ENCODE measurements at places on chromosomes 2 and 18.

DNA sequence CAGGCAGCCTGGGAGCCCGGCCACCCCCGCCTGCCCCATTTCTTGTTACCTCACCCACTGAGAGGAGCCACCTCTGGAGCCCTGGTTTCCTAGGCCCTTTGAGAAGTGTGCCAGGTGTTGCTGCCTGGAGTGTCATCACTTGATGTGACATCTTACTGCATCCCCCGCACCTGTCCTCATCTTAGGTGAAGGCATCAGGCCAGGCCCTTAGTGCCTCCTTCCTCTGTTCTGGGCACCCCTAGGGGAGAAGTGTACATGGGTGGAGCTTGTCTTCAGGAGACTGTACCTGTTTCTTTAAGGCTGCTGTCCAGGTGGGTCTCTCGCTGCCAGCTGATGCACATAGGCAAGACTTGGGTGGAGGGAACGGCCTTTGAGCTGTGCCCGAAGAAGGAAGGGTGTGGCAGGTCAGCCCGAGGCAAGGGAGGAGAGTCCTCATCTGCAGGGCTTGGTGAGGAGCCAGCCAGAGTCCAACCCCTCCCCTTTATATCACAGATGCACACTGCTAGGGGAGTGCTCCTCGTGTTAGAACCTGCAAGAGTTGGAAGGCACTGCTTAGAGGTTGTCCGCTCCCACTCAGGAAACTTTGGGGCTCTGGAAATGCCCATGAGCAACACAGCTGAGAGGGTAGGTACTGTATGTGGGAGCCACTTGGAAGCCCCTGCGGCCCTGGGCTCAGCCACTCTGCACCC, 45.9 kb downstream of the NCK2 start:
- H3K4me1 ChIP-seq = peaks cover 91% of the 10 kb centered on the region
- no peaks in the 10 kb centered on the region for H3K27me3 ChIP-seq
- H3K36me3 ChIP-seq = peaks cover 55% of the 10 kb centered on the region
- no peak for DNase-seq

GRCh38 chr2:24169023-24169422, 5.8 kb upstream of the FAM228A start:
- H3K27ac ChIP-seq = no peak overlapping the region
- peaks cover 2% of the 10 kb centered on the region for H3K36me3 ChIP-seq
- peaks cover 11% of the 10 kb centered on the region for H3K27me3 ChIP-seq
- peaks cover 3% of the 10 kb centered on the region for H3K4me1 ChIP-seq

- H3K4me3 ChIP-seq = no peak overlapping the region
- no peak overlapping the region for H3K27ac ChIP-seq
- H3K4me1 ChIP-seq = peaks cover 8% of the 10 kb centered on the region
These were observed 52.1 kb upstream of the LAPTM4A start for GRCh38 chr2:20103530-20103929.

DNA sequence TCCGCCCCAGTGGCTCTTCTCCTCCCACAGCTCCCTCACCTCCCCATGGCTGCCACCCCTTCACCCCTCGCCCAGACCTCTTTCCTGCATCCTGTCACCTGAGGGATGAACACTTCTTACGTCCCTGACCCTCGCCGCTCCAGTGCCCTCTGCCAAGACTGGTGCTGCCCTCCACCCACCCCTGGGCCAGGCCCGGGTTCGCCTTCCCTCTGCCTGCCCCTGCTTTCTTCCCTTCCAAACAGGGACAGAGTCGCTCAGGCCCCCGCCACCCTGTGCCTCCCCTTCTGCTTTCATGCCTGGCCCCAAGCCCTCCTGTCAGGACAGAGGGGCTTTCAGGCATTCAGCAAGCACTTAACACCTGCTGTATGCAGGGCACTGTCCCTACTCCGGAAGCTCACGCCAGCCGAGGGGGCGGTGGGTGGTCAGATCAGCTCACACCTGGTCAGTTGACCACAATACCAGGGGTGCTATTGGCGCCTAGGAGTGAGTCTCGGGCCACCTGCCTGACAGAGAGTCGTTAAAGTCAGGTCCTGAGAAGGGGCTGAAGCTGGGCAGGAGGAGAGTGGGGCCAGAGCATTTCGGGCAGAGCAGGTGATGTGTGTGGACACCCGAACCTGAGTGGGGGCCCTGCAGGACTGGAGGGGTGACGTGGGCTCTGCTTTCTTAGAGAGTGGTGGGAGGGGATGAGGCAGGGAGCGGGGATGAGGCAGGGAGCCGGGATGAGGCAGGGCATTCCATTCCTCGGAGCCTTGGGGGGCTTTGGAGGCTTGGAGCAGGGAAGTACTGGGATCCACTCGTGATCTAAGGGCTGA, 26.0 kb upstream of the HPCAL1 start:
- DNase-seq = no peak
- H3K27ac ChIP-seq = peak overlapping the region; percentile 36
- peaks cover 10% of the 10 kb centered on the region for H3K4me1 ChIP-seq
- peaks cover 2% of the 10 kb centered on the region for H3K27me3 ChIP-seq
- H3K36me3 ChIP-seq = no peaks in the 10 kb centered on the region

DNA sequence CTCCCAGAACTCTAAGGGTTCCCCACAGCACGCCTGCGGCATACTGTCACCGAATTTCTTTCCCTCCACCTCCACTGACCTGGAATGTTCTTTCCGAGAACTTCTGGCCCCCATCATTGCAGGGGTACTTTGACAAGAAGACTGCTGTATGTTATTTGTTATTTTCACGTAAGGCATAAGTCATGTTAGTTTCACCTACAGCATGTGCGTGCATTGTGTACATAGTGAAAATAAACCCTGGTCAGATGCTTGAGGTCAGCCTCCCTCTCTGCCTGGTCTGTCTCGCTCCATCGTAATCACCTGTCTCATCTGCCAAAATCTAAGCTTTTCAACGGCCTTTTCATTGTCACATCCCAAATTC, 4.1 kb downstream of the ABCG8 start:
- H3K4me1 ChIP-seq = no peaks in the 10 kb centered on the region
- no peak for DNase-seq
- no peaks in the 10 kb centered on the region for H3K36me3 ChIP-seq
- H3K27ac ChIP-seq = no peak overlapping the region

- peaks cover 5% of the 10 kb centered on the region for H3K36me3 ChIP-seq
- H3K4me1 ChIP-seq = peaks cover 23% of the 10 kb centered on the region
- H3K4me3 ChIP-seq = no peak overlapping the region
- DNase-seq = peak; percentile 55
These were observed 29.7 kb downstream of the CCDC141 start for GRCh38 chr2:179020156-179020750.

DNA sequence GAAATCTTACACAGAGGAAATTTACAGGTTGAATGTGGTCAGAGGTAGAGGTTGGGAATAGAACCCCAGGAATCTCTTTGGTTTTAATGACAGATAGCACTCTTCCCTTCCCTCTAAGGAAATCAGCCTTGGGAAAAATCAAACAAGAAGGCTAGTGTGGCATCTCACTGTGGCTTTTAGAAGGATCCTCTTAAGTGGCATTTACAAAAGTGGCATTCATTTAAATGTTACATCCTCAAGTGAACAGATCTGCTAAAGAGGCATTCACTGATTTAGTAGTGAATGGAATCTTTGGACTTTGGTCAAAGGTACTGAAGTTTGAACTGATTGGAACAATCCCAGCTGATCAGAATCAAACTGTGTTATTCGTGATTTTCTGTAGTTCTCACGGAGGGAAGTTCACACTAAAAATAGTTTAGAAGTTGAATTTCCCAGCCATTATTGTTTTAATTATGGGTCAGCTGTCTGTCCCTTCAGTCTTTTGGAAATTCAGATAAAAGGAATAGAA, 136.5 kb upstream of the FN1 start:
- DNase-seq = no peak
- H3K4me1 ChIP-seq = no peaks in the 10 kb centered on the region
- H3K4me3 ChIP-seq = no peak overlapping the region
- peaks cover 9% of the 10 kb centered on the region for H3K27me3 ChIP-seq
- H3K36me3 ChIP-seq = no peaks in the 10 kb centered on the region

- no peak overlapping the region for H3K27ac ChIP-seq
- H3K27me3 ChIP-seq = no peaks in the 10 kb centered on the region
- H3K4me3 ChIP-seq = no peak overlapping the region
- no peaks in the 10 kb centered on the region for H3K36me3 ChIP-seq
- H3K4me1 ChIP-seq = no peaks in the 10 kb centered on the region
These were observed 34.1 kb upstream of the ANKRD62 start for GRCh38 chr18:12059334-12060181.

DNA sequence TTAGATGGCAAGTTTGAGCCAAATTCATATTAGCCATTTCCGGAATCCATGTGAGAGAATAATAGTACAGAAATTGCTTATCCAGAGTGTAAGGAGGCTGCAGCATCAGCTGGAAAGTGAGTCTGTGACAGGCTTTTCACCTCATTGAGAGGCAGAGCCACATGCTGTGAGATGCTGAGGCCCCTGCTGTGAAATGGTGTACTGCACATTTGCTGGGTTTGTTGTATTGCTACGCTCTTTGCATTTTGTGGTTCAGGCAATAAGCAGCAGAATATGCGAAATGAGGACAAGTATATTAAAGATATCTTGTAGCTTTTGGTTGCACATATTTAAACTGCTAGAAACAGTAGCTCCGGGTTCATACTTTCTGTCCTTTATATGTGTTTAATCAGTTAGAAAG, 37.0 kb downstream of the NABP1 start:
- no peaks in the 10 kb centered on the region for H3K4me1 ChIP-seq
- H3K4me3 ChIP-seq = no peak overlapping the region
- H3K27ac ChIP-seq = no peak overlapping the region

DNA sequence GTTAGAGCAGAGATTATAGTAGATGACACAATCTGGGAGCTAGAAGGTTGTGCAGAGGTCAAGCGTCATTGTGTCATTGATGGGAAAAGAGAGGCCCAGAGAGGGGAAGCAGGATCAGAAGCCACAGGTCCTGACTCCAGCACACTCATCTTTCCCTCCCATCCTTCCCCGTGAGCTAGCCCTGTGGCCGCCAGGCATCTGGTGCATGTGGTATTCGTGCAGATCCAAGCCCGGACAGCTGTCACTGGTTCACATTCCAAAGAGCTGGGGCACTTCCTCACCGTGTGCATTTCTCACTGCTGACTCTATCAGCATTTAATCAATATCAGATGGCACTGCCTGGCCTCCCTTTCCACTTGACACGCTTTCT, 94.1 kb upstream of the THOC1 start:
- no peaks in the 10 kb centered on the region for H3K4me1 ChIP-seq
- H3K27ac ChIP-seq = no peak overlapping the region
- H3K36me3 ChIP-seq = no peaks in the 10 kb centered on the region
- no peaks in the 10 kb centered on the region for H3K27me3 ChIP-seq

DNA sequence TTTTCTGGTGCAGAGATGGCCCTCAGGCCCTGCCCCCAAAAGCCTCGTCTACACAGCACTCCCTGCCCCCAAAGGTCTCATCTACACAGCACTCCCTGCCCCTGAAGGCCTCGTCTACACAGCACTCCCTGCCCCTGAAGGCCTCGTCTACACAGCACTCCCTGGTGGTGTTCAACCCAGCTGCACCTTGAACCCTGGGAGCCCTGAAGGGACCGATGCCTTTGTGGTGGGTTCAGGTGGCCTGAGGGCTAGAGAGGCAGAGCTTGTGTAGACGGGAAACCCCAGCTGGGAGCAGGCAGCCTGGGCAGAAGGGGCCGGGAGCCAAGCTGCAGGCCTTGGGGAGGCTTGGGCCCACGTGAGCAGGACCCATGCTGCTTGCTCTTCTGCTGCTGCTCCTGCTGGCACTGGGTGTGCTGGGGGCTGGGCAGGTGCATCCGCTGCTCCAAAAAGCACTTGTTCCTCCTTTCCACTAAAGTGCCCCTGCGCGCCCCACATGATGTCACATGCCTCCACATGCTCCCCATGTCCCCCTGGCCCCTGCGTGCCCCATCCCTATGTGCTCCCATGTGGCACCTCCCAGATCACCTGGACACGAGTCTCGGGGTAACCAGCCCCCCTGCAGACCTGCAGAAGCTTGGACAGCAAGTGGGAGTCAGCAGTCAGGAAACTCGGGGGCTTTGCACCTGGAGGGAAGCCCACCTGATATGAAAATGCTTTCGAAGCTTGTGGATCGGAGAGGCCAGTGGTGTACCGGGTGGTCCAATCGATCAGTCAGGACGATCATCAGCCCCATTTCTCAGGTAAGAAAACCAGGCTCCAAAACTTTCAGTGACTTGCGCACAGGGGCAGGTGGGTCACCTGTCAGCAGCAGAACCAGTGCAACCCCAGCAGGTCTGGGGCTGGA, 94.9 kb upstream of the CTDP1 start:
- no peaks in the 10 kb centered on the region for H3K36me3 ChIP-seq
- DNase-seq = no peak
- H3K4me1 ChIP-seq = peaks cover 4% of the 10 kb centered on the region
- no peak overlapping the region for H3K27ac ChIP-seq

- no peak for DNase-seq
- no peak overlapping the region for H3K4me3 ChIP-seq
- no peak overlapping the region for H3K27ac ChIP-seq
- H3K27me3 ChIP-seq = no peaks in the 10 kb centered on the region
- H3K36me3 ChIP-seq = no peaks in the 10 kb centered on the region
These were observed 1920.1 kb upstream of the CELF4 start for GRCh38 chr18:39485696-39486095.

GRCh38 chr2:232260075-232260474, 118.5 kb upstream of the ALPP start:
- H3K36me3 ChIP-seq = peaks cover 22% of the 10 kb centered on the region
- H3K27ac ChIP-seq = no peak overlapping the region
- no peaks in the 10 kb centered on the region for H3K4me1 ChIP-seq
- no peak overlapping the region for H3K4me3 ChIP-seq
- H3K27me3 ChIP-seq = no peaks in the 10 kb centered on the region

GRCh38 chr2:162710287-162710890, 128.2 kb downstream of the KCNH7 start:
- no peaks in the 10 kb centered on the region for H3K27me3 ChIP-seq
- no peak overlapping the region for H3K4me3 ChIP-seq
- no peaks in the 10 kb centered on the region for H3K36me3 ChIP-seq
- no peaks in the 10 kb centered on the region for H3K4me1 ChIP-seq
- H3K27ac ChIP-seq = no peak overlapping the region
- no peak for DNase-seq

DNA sequence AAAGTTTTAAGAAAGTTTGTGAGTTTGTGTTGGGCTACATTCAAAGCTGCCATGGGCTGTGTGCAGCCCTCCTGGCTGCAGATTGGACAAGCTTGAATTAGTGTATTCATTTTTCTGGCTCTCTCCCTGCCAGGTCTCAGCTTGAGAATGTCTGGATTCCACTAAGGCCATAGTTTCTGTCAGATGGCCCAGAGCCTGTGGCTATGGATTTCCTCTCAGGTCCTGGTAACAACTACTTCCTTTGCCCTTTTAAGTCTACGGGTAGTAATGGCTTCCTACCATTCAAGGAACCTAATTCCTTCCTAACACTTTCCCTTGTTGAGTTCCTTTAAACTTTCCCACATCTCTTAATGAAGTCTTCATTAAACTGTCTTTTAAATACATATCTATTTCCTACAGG, 24.3 kb upstream of the PSMD14 start:
- no peak overlapping the region for H3K27ac ChIP-seq
- H3K27me3 ChIP-seq = peaks cover 36% of the 10 kb centered on the region
- H3K36me3 ChIP-seq = peaks cover 3% of the 10 kb centered on the region
- peaks cover 2% of the 10 kb centered on the region for H3K4me1 ChIP-seq

- no peak overlapping the region for H3K27ac ChIP-seq
- no peaks in the 10 kb centered on the region for H3K36me3 ChIP-seq
- no peak overlapping the region for H3K4me3 ChIP-seq
- no peaks in the 10 kb centered on the region for H3K4me1 ChIP-seq
These were observed 333.2 kb downstream of the SOX11 start for GRCh38 chr2:6025391-6025790.

- peaks cover 5% of the 10 kb centered on the region for H3K4me1 ChIP-seq
- H3K27me3 ChIP-seq = no peaks in the 10 kb centered on the region
- no peak overlapping the region for H3K27ac ChIP-seq
- H3K36me3 ChIP-seq = no peaks in the 10 kb centered on the region
These were observed 96.0 kb downstream of the TMEM17 start for GRCh38 chr2:62410015-62410453.

GRCh38 chr2:238083919-238084318, 16.2 kb upstream of the ESPNL start:
- H3K36me3 ChIP-seq = peaks cover 48% of the 10 kb centered on the region
- no peak for DNase-seq
- no peak overlapping the region for H3K27ac ChIP-seq
- no peak overlapping the region for H3K4me3 ChIP-seq
- H3K4me1 ChIP-seq = peaks cover 13% of the 10 kb centered on the region
